H1 (cell line): ENCODE measurements at places on chromosomes 12 and 14. TPM values are rescaled to one million over a fixed set of nuclear protein-coding genes. Genes with fewer than 3 reads are reported as not detected.

Gene TMEM119
- 0.48 and 0.61 TPM in 2 replicates for total RNA-seq

Gene OVCH1
- 0.07 and 0.10 TPM in 2 replicates for total RNA-seq

DNA sequence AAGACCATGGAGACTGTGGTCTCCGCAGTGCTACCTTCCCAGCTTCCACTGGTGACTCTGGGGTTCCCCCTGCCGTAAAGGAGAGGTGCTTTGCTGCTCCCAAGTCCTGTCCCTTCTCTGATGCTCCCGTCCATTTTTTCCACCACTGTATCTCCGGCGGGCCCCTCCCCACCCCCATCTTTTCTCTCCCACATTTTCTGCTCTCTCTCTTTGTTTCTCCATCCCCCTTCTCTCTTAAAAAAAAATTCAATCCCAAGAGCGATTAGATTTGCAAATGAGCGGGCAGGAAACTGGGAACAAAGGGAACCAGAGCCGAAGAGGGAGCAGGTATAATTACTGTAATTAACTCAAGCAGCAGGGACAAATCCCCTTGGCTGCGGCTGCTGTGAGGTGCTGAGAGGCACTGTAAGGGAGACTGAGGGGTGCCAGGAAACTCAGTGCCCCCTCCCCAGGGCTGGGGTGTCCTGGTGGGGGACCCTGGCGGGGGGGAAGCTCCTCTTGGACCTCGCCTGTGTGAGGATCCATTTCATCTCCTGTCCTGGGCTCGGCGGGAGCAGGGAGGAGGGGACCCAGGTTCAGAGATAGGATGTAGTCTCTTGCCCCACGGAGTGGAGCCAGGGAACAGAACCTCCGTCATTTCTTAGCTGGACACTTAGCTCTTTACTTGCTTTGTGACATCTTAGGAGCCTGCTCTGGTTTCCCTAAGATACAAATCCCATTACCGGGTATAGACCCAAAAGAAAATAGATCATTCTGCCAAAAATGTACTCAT lies 140.4 kb upstream of the NRXN3 start:
- H3K27me3 ChIP-seq: no peaks in the 10 kb centered on the region
- H3K4me1 ChIP-seq: peaks cover 8% of the 10 kb centered on the region
- no peaks in the 10 kb centered on the region for H3K36me3 ChIP-seq
- H3K27ac ChIP-seq: peak overlapping the region; percentile 55; the same call in 1 of the 2 replicates
- peak overlapping the region; percentile 45 for H3K4me3 ChIP-seq
- peak; percentile 31 for DNase-seq

Gene RBP5
- total RNA-seq: 0.67 and 1.9 TPM in 2 replicates

Gene SLC7A8
- 204 and 209 TPM in 2 replicates for total RNA-seq

GRCh38 chr14:21924479-21924878 lies 250.9 kb upstream of the OR4E1 start:
- no peak overlapping the region for H3K27ac ChIP-seq
- H3K27me3 ChIP-seq: no peaks in the 10 kb centered on the region
- no peak overlapping the region for H3K4me3 ChIP-seq
- no peak for DNase-seq
- no peaks in the 10 kb centered on the region for H3K4me1 ChIP-seq
- H3K36me3 ChIP-seq: no peaks in the 10 kb centered on the region

Gene PTPRQ
- not detected in 2 replicates for total RNA-seq

GRCh38 chr12:94077209-94077608 lies 71.2 kb upstream of the PLXNC1 start:
- no peak for DNase-seq
- H3K4me3 ChIP-seq: no peak overlapping the region
- H3K36me3 ChIP-seq: no peaks in the 10 kb centered on the region
- H3K27ac ChIP-seq: no peak overlapping the region
- no peaks in the 10 kb centered on the region for H3K27me3 ChIP-seq

DNA sequence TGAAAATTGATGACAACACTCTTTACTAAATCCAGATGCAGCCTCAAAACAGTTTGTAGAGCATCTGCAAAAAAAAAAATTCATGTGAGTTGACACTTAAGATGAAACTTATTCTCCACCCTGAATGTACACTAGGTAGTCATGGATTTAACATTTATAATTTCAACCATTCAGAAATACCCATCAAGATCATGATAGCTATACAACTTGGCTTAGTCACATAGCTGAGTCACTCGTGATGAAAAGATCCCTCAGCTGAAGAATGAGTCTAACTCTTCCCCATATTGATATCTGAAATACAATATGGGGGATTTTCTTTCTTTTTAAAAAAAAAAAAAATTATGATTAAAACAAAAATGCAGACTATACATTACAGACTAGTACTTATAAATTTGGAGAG lies 104.8 kb upstream of the PLEKHG7 start:
- no peak overlapping the region for H3K27ac ChIP-seq
- H3K4me3 ChIP-seq: no peak overlapping the region
- no peaks in the 10 kb centered on the region for H3K27me3 ChIP-seq
- no peaks in the 10 kb centered on the region for H3K4me1 ChIP-seq
- DNase-seq: no peak
- no peaks in the 10 kb centered on the region for H3K36me3 ChIP-seq

Gene FAM222A
- total RNA-seq: 1.1 and 1.5 TPM in 2 replicates

DNA sequence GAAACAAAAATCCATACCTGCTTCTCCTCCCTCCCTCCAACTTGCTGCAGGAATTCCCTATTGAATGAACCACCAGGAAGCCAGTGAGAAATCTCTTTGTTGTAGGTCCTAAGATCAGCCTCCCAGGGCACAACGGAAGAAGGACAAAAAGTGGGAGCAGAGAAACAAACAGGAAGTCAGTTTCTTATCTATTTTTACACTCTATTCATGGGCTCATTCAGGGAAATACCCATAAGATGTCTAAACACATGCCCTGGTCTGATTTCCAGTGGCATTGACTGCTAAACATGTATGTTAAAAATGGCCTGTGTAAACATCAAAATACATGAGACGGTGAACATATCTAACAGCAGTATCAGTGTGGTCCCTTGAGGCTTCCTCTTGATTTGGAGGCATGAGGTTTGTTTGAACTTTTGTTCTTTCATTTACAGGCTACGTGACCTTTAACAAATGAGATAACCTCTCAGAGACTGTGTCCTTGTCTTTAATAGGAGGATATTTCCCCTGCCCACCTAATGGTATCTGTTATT lies 18.8 kb downstream of the GPR65 start:
- no peak overlapping the region for H3K27ac ChIP-seq
- no peak for DNase-seq

- no peaks in the 10 kb centered on the region for H3K4me1 ChIP-seq
- H3K27me3 ChIP-seq: peaks cover 1% of the 10 kb centered on the region
- H3K36me3 ChIP-seq: peaks cover 17% of the 10 kb centered on the region
- H3K27ac ChIP-seq: no peak overlapping the region
These were observed 7.2 kb downstream of the DTD2 start for GRCh38 chr14:31449971-31450610.

GRCh38 chr12:117484901-117485300 lies 123.5 kb upstream of the NOS1 start:
- no peaks in the 10 kb centered on the region for H3K27me3 ChIP-seq
- H3K27ac ChIP-seq: no peak overlapping the region
- H3K4me1 ChIP-seq: no peaks in the 10 kb centered on the region
- no peaks in the 10 kb centered on the region for H3K36me3 ChIP-seq

DNA sequence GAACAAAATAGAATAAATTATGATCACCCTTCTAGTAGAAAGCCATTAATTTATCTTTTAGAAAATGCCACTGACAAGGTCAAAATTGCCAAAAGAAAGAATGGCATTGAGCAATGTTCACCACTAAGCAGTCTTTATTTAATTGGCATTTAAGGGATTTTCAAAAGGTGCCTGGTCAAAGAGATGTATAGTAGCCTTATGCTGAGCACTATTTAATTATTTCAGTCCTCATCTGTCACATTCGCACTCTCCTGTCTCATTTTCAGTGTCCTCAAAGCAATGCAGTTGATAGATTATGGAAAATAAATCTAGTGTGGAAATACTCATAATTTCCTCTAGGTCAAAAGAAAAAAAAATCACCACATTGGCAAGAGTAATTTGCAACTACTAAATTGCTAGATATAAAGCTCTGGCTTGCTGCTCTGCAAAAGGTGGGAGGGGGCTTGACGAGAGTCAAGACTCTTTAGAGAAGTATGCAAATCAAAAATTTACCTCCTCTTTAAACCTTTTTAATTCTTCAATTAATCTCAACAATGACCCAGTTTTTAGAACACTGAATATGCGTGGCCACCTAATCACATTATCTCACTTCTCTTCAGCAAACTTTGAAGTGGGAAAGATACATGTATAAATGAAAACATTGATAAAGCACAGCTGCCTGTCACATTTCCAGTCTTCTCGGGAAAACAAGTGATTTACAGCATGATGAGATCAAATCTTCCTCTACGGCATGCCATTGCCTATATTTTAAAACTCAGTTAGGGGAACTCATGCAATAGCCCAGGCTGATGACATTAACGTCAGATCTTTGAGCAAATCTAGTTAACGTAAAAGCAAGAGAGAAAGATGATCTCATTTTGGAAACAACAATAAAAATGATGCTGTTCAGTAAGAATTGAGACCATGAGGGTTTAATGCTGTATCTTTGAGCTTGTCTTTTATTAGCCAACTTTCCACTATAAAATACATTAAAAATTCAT lies 373.1 kb upstream of the DCN start:
- H3K36me3 ChIP-seq: no peaks in the 10 kb centered on the region
- H3K4me1 ChIP-seq: no peaks in the 10 kb centered on the region
- no peak overlapping the region for H3K27ac ChIP-seq
- no peak for DNase-seq

Gene KRT73
- total RNA-seq: not detected in 2 replicates

Gene WSB2
- 58.2 and 70.0 TPM in 2 replicates for total RNA-seq

- H3K27ac ChIP-seq: no peak overlapping the region
- 0 out of 2 replicates have a peak, but pooled peaks cover 6% of the 10 kb centered on the region for H3K36me3 ChIP-seq
- H3K4me1 ChIP-seq: no peaks in the 10 kb centered on the region
- H3K27me3 ChIP-seq: no peaks in the 10 kb centered on the region
These were observed 8.9 kb downstream of the C2CD5 start for GRCh38 chr12:22535478-22535877.

Gene KRT6C
- not detected in 2 replicates for total RNA-seq

DNA sequence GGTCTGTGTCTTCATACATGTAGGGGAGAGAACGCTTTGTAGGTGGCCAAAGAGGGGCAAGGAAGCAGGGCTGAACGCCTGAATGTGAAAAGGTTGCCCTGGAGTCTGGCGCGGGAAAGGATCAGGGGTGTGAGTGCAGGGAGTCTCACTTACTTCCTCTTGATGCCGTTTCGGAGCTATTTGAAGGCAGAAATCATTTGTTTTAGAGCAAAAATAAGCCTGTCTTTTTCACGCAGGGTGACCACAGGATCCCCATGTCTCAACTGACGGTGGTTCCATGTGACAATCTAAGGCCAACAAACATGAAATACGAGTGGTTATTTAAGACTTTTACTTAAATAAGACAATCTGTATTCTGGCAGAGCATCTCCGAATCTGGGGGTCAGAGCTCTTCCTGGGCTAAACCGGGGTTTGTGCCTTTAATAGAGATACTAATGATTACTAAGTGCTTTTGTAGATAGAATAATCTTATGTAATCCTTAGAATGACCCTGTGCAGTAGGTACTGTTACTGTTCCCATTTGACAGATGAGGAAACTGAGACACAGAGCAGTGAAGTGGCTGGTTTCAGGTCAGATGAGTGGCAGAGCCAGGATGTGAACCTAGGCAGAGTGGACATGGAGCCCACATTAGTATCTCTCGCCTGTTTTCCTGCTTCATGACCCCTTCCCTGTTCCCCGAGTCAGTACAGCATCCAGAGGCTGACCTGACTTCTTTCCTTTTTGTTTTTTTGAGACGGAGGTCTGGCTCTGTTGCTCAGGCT lies 1.9 kb downstream of the BRI3BP start:
- no peak for DNase-seq
- H3K4me3 ChIP-seq: peak overlapping the region; percentile 92; the same call in 1 of the 2 replicates
- no peak overlapping the region for H3K27ac ChIP-seq
- peaks cover 4% of the 10 kb centered on the region for H3K4me1 ChIP-seq
- no peaks in the 10 kb centered on the region for H3K27me3 ChIP-seq

DNA sequence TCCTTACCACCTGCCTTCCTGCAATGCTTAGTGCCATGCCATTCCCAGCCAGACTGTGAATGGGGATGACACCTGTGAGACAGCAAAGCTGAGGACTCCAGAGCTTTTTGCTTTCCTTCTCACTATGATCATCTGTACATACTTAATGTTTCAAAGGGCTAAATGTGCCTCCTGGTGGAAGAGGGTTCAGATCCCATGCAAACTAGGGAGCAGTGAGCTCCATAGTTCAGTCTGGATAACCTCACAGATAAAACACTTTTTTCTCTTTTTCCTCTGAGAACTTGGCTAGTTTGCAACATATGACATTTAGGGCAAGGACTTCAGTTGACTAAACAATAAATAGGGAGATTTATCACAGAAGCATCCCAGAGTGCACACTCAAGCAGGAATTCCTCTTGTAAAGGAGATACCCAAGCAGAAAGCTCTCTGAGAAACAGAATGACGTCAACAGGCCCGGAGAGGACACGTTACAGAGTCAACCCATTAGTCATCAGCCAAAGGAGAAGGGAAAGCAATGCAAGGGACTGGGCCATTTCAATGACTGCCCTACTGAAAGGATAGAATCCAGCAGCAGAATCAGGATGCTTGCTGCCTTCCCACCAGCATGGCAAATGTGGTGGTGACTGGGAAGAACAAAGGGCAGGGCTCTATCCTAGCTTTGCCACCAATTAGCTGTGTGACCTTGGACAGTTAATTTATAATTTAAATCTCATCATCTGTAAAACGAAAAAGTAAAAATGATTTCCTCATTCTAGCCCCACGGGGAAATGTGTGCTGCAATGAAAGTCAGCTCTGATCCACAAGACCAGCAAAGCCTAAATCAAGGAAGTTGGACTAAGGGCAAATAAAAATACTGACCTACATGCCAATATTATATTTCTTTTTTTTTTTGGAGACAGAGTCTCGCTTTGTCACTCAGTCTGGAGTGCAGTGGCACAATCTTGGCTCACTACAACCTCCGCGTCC lies 80.8 kb upstream of the ACTN1 start:
- H3K27me3 ChIP-seq: no peaks in the 10 kb centered on the region
- H3K36me3 ChIP-seq: peaks cover 8% of the 10 kb centered on the region; the same call in 1 of the 2 replicates
- no peak overlapping the region for H3K27ac ChIP-seq
- no peak overlapping the region for H3K4me3 ChIP-seq
- H3K4me1 ChIP-seq: no peaks in the 10 kb centered on the region; the same call in 1 of the 2 replicates
- DNase-seq: no peak

DNA sequence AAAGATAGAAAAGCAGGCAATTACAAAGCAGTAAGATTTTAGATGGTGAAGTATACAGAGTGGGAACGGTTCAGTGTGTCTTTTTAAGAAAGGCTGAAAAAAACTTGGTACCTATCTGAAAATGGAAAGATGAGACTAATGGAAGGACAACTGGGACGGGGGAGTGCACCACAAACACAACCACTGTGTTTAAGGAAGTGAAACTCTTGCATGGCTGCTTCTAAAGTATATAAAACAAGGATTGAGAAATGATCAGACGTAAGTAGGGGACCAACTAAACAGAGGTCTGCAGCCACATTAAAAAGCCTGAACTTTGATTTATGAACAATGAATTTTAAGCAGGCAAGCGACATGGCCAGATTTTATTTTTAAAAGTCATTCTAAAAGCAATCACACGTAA lies 328.6 kb downstream of the MDGA2 start:
- no peaks in the 10 kb centered on the region for H3K27me3 ChIP-seq
- no peak overlapping the region for H3K27ac ChIP-seq
- no peak overlapping the region for H3K4me3 ChIP-seq

- no peaks in the 10 kb centered on the region; the same call in 1 of the 2 replicates for H3K4me1 ChIP-seq
- DNase-seq: no peak
- H3K36me3 ChIP-seq: no peaks in the 10 kb centered on the region
- H3K27ac ChIP-seq: no peak overlapping the region
- no peak overlapping the region for H3K4me3 ChIP-seq
These were observed 37.7 kb downstream of the DIP2B start for GRCh38 chr12:50542448-50542847.

GRCh38 chr14:96173636-96174475 lies 30.8 kb upstream of the BDKRB2 start:
- H3K27ac ChIP-seq: no peak overlapping the region
- no peaks in the 10 kb centered on the region for H3K36me3 ChIP-seq
- H3K4me1 ChIP-seq: no peaks in the 10 kb centered on the region
- no peaks in the 10 kb centered on the region for H3K27me3 ChIP-seq
